ENCODE measurements at places on chromosomes 7 and 10.
A peak's percentile ranks its signal among the peaks of the same experiment; 100 is the strongest.

GRCh38 chr10:70845816-70846215 lies 30.1 kb downstream of the SGPL1 start:
- DNase-seq, result no peak

DNA sequence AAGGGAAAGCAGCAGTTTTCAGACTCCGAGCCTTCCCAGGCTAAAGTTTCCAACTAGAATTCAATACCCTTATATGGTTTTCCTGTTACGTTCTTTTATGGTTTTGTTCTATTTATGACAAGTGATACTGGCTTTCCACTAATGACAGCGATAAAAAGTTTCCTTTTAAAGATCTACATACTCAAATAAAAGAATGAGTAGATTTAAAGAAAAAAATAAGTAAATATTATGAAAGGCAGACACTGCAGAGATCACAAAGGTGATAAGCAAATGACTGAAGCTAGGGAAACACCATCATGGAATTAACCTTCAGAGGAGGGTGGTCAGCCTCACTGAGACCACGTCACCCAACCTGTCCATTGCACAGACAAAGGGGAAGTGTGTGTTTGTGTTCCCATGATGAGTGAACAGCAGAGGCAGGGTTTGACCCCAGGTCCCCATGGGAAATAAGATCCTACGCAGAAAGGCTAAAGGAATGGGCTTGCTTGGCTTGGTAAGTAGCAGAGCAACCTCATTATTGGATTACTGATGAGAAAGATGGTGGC lies 4.0 kb downstream of the VSIR start:
- DNase-seq, result no peak

- peak; percentile 56 for DNase-seq
Observed at GRCh38 chr7:47581804-47582763, at the start of gene TNS3. TSS of gene TNS3 (minus strand) at chr7:47582111. CDS start at chr7:47439636, 142,475 bp downstream.

DNA sequence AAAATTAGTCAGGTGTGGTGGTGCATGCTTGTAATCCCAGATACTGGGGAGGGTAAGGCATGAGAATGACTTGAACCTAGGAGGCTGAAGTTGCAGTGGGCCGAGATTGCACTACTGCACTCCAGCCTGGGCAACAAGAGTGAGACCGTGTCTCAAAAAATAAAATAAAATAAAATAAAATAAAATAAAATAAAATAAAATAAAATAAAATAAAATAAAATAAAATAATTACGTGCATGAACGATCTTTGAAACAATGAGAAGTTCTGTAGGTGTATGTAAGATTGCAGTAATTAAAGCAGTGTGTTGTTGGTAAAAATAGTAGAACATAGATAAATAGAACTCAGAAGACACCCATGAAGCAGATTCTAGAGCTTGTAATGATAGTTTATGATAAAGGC lies 348.5 kb downstream of the ANKRD30A start:
- DNase-seq, result no peak

DNA sequence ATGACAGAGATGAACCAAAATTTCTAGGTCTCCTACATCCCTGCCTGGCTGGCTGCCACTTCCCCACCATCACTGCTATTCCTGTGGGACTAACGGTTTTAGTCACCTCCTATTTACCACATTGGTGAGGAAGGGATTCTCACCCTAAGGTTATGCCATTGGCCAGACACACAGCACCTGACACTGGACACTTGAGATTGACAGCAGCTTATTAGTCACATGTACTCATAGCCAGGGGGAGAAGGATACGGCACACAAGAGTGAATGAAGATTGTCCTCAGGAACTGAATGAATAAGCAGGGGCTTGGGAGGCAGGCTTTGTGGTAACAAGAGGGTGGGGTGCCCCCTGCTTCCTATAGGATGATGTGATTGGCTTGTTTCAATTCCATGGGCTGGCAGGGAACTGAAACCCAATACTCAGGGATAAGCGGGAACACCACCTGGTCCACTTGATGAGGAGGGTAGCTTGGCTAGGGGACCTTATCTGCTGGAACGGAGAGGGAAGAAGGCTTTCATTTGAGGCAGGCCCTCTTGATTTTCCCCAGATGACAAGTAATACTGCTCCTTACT lies 99.0 kb downstream of the SPAG6 start:
- no peak for DNase-seq

DNA sequence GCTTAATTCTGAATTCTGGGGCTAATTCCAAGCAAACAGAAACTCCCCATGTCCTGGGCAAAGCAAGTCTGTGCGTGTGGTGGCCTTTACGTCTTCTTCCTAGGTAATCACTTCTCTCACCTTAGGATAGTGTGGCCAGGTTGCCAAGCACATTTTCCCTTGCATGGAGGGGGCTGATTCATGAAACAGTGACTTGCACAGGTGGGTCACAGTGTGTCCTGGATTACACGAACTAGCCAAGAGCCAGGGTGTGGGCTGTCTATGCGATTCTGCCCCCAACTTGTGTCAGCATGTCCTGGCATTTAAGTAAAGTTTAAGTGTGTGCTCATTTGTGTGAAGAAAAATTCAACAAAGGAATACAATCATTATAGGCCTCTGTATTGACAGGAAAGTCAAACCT lies 18.5 kb upstream of the SEM1 start:
- no peak for DNase-seq

DNA sequence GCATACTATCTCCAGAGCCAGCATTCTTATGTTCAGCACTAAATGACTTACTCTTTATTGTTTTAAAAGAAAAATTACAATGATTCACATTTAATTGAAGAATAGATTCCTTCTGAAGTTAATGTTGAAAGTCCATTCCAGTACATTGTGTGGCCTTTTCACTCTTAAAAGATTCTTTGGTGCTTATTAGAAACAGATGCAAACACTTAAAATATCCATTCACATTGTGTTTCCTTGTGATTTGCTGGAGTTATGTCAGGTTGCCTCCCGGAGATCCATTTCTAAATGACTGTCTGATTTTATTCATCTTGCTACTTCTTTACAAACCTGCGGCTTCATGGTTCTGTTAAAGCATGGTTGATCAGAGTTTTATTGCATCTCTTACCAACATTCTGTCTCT lies 152.8 kb downstream of the FOXP2 start:
- peak; percentile 35 for DNase-seq

GRCh38 chr10:119404719-119405519 lies 137.6 kb downstream of the RGS10 start:
- DNase-seq, result no peak

DNA sequence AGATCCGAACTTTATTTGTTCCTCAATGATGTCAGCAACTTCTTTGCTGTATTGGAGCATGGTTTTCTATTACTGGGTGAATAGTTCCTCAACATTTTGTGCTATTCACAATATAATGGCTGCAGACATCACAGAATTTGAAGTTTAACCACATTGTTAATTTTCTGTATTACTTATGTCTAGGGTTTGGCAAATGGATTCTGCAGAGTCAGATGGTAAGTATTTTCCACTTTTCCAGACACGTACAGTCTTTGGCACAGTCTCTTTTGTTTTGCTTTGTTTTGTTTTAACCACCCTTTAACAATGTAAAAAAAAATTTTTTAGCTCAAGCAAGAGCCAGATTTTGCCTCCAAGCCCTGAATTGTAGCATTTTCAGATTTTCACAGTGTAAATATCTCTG lies 36.8 kb upstream of the FOXK1 start:
- DNase-seq, result peak; percentile 38

DNA sequence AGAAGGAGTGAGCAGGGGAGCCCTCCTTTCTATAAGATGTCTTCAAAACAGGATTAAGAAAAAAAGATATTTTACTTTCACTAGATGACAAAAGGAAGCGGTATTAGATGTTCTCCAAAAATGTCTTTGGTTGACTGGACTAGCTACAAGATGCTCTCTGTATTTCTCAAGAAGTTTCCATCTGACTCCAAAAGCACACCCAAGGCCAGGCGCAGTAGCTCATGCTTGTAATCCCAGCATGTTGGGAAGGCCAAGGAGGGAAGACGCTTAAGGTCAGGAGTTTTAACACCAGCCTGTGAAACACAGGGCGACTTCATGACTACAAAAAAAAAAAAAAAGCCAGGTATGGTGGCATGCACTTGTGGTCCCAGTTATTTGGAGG lies 84.5 kb downstream of the PIP4K2A start:
- DNase-seq, result no peak

DNA sequence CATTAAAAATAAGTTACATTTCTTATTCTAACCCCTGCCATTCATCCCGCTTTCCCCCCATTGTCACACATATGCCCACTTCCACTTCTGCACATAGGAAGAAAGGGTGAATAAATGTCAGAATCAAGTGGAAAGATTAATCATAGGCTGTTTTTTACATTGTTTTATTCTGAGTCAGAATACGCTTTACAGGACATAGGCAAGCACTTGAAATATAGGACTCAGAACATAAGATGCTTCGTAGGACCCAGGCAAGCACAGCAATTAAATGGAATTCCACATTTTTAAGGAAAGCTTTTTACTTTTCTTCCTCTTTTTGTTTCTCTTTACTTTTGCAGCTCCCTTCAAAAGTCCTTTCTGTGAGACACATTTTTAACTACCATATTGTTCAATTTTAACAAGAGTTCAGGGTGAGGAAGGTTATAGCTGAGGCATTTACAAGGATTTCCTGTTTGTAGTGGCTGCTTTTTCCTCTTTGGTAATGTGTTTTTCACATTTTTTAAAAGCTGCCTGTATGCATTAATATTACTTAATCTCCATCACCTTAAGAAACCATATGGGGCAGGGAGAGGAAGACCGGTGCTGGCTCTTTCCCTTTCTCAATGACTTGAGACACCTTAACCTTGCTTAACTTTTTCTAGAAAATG lies 130.0 kb downstream of the TES start:
- peak; percentile 38 for DNase-seq

- no peak for DNase-seq
Observed at GRCh38 chr10:80443531-80443974, 10.6 kb upstream of the TSPAN14 start.

- DNase-seq, result no peak
Observed at GRCh38 chr10:31368724-31369123, 49.7 kb downstream of the ZEB1 start.

- DNase-seq, result no peak
Observed at GRCh38 chr10:13743101-13743693, 156.4 kb downstream of the PRPF18 start.

DNA sequence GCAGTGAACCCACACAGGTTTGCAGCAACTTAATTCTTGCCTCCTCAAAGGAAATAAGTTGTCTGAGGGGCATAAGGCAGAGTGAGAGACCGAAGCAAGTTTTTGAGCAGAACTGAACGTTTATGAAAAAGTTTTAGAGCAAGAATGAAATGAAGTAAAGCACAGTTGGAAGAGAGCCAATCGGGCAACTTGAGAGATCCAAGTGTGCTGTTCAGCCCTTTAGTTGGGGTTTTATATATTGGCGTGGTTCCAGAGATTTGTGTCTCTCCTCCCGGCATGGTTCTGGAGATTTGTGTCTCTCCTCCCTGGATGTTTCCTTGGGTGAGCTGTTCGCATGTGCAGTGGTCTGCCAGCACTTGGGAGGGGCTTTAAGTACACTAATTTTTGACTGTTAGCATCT lies 141.4 kb upstream of the DGKB start:
- DNase-seq, result no peak

DNA sequence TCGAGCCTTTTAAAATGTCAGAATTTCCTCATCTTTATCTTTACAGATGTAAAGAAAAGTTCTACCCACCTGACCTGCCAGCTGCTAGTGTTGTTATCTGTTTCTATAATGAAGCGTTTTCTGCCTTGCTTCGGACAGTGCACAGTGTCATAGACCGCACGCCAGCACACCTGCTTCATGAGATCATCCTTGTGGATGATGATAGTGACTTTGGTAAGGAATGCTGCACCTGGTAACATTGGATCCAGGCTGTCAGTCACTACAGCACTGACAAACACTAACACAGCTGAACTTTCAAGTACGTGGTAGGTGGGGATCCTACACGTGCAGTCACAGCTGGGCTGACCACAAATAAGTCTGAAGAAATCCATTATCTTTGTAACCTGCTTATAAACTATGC lies 77.6 kb downstream of the GALNT11 start:
- DNase-seq, result no peak

GRCh38 chr7:129405527-129405926 lies 28.7 kb upstream of the STRIP2 start:
- no peak for DNase-seq

DNA sequence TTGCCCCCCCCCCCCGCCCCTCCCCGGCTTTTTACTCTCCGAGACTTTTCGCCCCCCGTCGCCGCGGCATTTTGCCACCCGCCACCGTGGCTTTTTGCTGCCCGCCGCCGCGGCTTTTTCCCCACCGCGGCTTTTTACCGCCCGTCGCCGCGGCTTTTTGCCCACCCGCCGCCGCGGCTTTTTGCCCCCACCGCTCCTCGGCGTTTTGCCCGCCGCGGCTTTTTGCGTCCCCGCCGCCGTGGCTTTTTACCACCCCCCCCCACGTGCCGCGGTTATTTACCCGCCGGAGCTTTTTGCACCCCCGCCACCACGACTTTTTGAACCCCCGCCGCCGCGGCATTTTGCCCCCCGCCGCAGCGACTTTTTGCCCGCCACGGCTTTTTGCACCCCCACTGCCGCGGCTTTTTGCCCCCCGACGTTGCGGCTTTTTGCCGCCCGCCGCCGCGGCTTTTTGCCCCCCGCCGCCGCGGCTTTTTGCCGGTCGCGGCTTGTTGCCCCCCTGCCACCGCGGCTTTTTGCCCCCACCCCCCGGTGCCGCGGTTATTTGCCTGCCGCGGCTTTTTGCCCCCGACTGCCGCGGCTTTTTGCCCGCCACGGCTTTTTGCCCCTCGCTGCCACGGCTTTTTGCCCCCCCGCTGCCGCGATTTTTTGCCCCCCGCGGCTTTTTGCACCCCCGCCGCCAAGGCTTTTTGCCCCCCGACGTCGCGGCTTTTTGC lies 461.1 kb downstream of the ZNF33B start:
- DNase-seq, result no peak

GRCh38 chr7:112398534-112398933 lies 51.7 kb upstream of the IFRD1 start:
- no peak for DNase-seq

DNA sequence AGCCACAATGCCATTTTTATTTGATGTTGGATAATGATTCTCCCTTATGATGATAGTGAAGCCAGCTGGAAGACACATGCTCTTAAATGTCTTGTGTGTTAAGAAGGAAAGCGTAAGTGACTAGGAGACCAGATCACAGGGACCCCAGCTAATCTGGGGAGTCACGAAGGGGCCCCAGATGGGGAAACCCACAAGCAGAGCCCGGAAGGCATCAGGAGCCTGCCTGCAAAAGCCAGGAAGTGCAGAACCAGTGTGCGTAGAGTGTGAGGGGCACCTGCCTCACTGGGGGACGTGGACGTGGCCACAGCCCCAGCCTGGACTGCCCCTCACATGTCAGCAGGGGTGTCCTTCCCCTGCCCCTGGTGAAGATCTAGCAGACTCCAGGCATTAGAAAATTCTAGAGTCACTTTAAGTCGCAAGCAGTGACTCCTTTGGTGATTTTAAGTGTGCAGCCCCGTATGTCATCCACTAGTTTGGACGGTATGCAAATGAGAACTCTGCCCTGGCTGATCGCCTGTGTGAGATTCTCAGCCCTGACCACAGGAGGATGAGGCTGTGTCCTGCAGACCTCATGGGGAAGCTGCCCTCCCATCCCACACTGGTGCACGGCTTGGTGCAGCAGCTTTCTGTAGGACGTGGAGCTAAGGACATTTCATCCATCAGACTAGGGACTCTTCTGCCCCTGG lies 243.0 kb downstream of the WDR37 start:
- no peak for DNase-seq
